ENCODE measurements at places on chromosomes 2 and 18.
A peak's percentile ranks its signal among the peaks of the same experiment; 100 is the strongest.

- DNase-seq = no peak
Measured at GRCh38 chr2:46351098-46351749, 54.0 kb downstream of the EPAS1 start.

DNA sequence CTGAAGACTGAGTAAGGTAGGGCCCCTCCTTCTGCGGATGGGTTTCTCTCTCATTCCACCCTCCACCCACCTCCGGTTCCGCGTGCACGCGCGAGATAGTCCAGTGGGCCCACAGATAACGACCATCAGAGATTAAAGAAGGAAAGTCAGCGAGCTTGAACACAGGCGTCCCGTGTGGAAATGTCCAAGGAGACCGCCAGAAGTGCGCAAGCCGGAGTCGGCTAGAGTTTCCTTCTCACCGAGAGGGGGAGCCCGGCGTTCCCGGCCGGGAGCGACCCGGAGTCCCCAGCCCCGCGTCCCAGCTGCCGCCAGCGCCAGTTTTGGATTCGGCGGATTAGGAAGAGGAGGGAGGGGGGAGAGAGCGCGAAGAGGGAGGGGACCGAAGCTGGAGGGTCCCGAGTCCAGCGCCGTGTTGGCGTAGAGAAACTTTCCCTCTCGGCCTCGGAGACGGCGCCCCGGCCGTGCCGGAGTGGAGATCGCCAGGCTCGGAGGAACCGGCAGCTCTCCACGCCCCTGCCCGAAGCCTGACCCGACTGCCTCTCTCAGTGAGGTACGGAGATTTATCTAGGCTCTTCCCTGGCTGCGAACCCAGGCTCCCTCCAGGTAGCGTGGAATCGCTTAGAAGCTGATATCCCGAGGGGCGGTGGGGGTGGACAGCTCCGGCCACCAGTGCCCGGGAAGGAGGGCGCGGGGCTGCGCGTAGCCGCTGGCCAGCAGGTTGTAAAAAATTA is at the start of gene GULP1:
GULP1 (plus strand) TSS at position 258 of the 731 bp plus-strand sequence. CDS start 185,829 bp downstream, outside the sequence.
- peak; percentile 10 for DNase-seq

GRCh38 chr2:46873604-46874068 is 42.0 kb downstream of the MCFD2 start:
- DNase-seq = no peak

DNA sequence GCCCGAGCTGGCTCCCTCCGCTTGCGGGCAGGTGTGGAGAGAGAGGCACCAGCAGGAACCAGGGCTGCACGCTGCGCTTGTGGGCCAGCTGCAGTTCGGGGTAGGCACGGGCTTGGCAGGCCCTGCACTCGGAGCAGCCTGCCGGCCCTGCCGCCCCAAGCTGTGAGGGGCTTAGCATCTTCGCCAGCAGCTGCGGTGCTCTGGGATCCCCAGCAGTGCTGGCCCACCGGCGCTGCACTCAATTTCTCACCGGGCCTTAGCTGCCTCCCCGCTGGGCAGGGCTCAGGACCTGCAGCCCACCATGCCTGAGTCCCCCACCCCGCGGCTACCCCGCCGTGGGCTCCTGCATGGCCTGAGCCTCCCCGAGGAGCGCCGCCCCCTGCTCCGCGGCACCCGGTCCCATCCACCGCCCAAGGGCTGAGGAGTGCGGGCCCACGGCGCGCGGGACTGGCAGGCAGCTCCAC is 434.4 kb upstream of the RGPD4 start:
- DNase-seq = no peak

DNA sequence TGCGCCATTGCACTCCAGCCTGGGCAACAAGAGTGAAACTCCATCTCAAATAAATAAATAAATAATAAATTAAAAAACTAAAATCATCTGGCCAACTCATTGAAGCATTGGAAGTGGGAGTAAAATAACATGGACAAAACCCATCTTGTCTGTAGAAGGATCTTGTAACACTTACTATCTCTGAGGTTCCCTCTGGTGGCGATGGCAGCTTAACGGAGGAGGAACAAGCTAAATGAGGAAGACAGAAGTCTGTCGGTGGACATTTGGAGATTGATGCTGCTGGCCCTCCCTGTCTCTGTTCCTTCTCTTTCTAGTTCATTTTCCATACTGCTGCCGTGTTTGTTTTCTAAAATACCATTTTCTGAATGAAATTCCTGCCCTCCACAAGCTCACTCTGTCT is 43.4 kb downstream of the ZCCHC2 start:
- DNase-seq = no peak

All from GM06990 (cell line).